DMS 273 treated with DMSO at 0.1 percent for 48 hours (cell line): ENCODE measurements at places on chromosomes 7 and 10.

DNA sequence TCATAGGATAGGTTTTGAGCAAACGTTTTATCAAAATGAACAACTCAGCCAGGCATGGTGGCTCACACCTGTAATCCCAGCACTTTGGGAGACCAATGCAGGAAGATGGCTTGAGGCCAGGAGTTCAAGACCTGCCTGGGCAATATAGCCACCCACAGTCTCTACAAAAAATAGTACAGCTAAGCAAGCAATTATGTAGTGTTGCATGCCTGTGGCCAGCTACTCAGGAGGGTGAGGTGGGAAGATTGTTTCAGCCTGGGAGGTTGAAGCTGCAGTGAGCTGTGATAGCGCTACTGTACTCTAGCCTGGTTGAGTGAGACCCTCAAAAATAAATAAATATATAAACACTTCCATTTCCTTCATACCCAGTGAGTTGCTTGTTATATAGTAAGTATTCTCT is 67.1 kb downstream of the LSMEM1 start:
- no peak for DNase-seq

DNA sequence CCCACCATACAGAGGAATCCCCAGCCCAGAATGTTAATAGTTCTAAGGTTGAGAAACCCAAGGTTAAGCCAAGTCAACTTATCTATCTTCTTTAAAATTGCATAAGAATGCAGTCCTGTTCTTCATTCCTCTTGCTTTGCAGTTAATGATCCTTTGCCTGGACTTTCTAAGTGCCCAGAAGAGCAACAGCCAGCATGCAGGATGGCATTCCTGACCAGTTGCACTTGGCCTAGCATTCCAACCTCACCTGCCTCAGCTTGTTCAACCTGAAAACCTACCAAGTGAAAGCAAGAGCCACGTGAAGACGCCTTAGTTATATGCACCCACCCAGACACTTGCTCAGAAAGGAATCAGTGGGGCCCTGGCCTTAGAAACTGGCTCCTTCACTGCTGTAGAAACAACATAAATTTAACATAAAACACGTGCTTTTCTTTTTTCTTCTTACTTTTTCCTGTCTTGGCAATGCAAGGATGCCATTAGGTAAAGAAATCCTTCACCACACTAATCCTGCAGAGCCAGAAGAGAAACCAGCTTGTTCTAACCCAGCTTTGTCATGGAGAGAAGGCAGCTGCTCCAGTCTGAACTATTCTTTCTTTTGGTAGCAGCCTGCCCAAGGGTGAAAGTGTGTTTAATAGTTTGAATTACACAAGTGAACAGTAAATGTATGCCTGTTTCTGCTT is 25.0 kb downstream of the EGFR start:
- DNase-seq: no peak

GRCh38 chr7:101294039-101294831 is 27.4 kb downstream of the IFT22 start:
- DNase-seq: no peak

DNA sequence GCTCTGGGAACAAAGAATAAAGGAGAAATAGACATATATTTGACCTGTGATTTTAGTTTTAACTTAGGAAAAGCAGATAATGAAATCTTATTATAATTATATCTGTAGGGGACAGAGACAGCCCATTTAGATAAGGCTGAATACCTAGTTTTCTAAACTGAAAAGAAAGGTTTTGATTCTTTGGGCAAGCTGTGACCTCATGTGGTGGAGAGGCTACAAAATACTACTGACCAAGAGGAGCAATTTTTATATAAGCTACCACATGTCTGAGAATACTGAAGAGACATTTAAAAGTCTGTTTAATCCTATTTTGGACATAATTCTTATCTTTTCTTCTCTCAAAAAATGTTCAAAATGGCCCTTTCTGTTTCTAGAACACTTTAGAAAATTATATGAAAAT is 271.0 kb downstream of the MTERF1 start:
- DNase-seq: no peak

DNA sequence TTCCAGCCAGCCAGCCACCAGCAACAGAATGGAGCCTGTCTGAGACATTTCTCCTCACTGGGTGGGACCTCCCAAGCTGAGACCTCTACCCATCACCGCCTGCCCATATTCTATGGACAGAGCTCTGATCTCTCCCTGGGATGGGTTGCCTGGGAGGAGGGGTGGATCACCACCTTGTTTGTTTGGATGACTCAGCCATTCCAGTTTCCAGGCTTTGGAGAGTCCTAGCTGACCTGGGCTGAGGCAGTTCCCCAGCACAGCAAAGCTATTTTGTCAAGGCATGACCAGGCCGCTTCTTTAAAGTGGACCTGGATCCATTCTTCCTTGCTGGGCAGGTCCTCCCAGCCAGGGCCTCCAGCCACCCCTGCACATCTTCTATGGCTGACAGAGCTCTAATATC is 982.3 kb downstream of the DNAJB9 start:
- DNase-seq: no peak

DNA sequence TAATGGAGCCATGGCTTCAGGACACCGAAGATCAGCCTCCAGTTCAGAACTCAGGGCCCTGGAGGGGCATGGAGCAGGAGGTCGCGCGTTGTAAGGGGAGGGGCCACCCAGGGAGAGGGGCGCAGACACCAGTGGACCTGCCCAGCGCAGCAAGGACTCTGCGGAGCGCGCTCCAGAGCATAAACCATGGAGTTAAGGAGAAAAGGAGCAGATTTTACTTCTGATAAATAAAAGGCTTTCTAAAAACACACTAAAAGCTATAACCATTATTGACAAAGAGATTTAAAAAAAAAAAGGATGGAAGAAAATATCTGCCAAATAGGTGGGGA is 10.5 kb downstream of the CALY start:
- DNase-seq: no peak

DNA sequence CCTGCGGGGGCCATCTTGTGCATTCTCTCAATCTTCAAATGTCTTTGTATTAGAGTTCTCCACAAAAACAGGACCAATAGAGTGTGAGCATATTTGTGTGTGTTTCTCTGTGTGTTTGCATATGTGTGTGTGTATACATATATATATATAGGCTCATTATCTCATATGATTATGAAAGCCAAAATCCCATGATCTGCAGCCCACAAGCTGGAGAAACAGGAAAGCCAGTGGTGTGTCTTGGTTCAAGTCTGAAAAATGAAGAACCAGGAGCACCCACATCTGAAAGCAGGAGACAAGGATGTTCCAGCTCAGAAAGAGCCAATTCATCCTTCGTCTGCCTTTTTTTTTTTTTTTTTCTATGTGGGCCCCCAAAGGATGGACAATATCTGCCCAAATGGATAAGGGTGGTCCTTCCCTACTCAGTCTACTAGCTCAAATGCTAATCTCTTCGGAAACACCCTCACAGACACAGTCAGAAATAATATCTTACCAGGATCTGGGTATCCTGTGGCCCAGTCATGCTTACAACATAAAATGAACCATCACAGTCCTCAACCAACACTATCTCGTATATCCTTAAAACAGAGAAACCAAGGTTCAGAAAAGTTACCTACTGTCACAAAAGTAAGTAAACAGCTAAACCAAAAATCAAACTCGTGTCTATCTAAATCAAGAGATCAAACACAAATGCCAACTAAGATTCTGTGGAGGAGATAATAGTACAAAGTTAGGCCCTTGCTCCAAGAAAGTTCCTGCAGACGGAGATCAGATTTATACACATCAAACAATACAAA is 141.9 kb downstream of the JMJD1C start:
- DNase-seq: no peak

DNA sequence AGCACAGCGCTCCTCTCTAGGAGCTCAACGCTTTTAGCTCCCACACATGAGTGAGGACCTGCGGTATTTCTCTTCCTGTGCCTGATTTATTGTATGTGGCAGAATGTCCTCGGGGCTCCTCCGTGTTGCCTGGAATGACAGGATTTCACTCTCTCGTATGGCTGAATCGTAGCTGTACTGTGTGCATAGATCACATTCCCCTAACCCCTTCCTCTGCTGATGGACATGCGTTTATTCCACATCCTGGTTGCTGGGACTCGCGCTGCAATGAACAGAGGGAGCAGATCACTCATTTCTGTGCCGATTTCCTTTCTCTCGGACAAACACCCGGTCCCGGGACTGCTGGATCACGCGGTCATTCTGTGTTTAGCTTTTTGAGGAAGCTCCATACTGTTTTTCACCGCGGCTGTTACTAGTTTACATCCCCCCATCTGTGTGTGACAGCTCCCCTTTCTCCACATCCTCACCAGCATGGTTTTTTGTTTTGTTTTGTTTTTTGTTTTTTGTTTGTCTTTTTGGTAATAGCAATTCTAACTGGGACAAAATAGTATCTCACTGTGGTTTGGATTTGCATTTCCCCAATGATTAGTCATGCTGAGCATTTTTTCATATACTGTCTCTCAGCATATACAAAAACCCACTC is 76.3 kb downstream of the FOXL3 start:
- DNase-seq: no peak

DNA sequence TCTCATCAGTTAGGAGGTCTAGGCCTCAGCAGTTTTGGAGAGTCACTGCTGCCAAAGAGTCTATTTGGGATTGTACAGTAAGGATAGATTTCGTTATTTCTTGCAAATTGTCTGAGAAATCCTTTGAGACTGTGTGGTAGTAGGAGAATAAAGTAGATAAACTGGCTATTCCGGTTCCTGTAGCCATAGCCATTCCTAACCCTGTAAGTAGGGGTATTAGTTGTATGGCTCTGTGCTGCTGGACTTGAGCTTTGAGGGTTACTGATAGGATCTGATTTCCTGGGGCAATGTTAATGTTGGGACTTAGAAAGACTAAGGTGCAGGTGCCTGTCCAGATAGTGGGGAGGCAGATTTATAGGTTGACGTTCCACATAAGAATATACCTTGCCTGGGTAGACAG is 36.1 kb upstream of the ZNF138 start:
- DNase-seq: no peak

- no peak for DNase-seq
Observed at GRCh38 chr10:86177537-86178155, 188.9 kb downstream of the GRID1 start.

DNA sequence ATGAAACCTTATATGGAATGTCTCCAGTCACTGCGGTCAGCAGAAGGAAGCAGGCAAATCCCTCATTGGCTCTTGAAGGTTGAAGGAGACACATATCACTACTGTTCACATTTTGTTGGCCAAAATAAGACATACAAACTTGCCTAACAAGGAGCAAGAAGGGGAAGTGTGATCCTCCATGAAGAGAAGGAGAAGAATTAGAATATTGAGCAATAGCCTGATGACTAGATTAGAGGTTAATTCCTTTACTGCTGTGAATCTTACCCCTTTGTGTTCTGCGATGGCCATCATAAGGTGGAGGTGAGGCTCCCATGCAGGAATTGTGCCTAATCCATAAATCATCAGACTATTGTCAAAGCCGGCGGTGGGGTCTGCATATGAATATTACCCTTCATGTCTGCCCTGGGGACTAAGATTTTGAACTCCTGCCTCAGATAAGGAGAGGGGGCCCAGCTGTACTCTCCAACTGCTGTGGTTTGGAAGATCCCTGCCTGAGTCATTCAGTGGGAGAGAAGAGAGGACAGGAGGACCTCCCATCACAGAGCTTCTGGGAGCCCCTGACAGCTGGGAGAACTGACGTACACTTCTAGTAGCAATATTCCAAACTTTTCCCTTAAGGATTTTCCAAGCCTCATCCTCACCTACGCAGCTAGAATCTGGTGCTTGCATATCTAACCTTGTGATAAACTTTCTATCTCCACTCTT is 398.5 kb downstream of the REEP3 start:
- no peak for DNase-seq

DNA sequence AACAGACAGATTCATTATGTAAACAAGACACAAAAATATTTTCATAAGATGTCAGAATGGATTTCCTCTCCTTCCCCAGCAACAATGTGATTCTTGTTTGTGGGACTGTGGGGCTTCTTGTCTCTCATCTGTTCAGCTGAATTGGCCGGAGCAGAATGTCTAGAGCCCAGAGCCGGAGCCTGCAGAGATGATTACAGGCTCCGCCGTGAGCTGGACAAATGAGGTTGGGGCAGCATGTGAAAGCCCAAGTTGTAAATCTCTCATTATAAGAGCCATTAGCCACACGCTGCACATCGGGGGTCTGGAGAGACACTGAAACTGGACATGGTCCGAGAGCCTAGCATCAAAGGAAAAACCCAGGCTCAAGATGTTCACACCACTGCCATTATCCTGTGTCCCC is 137.0 kb upstream of the ADAM12 start:
- no peak for DNase-seq

DNA sequence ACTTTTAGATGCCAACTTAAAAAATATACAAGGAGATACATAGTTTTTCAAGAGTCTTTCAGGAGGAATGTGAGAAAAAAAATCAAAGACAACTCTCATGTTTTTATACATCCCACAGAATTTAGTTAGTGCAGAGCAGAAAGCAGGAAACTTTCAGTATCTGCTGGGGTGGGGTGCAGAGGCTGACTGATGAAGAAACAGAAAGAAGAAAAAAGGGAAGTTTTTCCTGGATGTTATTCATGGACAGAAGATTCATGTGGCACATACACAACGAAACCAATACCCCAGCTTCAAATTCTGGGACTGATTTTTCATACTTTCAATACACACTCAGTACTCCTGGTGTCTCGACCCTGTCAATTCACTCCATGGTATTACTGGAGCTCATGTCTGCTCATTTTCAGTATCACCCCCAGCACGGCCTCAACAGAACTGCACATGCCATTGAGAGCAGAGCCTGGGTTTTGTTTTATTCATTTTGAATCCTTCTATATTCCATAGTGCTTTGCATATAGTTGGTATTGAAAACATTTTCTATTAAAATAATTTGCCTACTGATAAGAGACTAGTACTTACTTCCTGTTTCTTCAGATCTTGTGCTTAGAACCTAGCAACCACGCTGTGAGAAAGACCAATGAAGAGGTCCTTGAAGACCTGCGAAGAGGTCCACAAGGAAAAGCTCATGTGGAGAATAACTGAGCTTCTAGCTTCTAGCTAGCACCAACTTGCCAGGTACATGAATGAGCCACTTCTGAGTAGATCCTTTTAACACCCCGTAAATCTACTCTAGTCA is 49.0 kb downstream of the NDUFB2 start:
- DNase-seq: no peak

GRCh38 chr10:108911814-108912541 is 1011.3 kb downstream of the XPNPEP1 start:
- DNase-seq: peak; percentile 5

GRCh38 chr7:95550546-95550945 is 45.8 kb downstream of the PDK4 start:
- DNase-seq: no peak

GRCh38 chr10:80157561-80157960 is 25.0 kb downstream of the PLAC9 start:
- no peak for DNase-seq

- DNase-seq: no peak
Observed at GRCh38 chr7:44574287-44574872, 672 bp upstream of the DDX56 start.

DNA sequence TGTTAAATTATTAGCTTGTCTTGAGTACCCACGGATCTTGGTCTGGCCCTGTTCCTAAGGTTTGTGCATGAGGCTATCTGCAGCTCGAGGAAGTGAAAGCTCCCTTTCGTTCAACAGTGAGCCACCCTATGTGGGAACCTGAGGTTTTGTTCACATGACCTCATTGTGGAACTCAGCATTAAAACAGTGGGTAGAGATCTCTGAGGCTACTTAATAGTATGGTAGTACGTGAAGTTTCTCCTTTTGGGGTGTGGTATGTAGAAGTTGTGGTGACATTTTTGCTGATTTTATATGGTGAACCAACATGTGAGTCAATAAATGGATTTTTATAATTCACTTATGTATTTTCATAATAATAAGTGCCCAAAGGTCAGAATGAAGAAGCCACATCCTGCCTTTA is 252.7 kb upstream of the FERD3L start:
- no peak for DNase-seq
